NCI-H748 treated with DMSO at 0.1 percent for 48 hours (cell line): ENCODE measurements at places on chromosomes 1 and 21.

DNA sequence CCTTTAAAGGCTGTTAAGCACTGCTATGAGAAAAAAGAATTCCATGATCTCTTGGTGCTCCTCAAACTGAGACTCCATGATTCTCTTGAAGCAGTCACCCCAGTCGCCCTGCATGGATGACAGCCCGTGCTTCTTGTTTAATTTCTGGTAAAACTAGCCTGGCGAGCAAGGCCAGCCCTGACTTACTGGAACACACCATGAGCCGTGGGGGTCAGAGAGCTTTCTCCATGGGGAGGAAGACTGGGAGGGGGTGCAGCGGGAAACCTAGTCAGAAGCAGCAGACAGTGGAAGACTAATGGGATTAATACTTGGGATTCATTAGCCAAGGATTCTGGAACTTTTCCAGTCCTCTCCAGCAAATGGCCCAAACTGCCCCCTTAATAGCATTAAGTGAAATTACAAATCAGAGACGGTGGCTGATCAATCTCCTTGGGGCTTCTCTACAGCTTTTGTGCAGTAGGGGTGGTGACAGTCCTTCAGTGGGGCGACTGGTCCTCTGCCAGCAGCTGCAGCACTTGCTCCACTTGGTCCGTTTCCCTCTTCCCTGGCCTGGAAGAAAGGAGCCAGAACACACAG, 57.2 kb upstream of the LRRN2 start:
- no peak for DNase-seq

DNA sequence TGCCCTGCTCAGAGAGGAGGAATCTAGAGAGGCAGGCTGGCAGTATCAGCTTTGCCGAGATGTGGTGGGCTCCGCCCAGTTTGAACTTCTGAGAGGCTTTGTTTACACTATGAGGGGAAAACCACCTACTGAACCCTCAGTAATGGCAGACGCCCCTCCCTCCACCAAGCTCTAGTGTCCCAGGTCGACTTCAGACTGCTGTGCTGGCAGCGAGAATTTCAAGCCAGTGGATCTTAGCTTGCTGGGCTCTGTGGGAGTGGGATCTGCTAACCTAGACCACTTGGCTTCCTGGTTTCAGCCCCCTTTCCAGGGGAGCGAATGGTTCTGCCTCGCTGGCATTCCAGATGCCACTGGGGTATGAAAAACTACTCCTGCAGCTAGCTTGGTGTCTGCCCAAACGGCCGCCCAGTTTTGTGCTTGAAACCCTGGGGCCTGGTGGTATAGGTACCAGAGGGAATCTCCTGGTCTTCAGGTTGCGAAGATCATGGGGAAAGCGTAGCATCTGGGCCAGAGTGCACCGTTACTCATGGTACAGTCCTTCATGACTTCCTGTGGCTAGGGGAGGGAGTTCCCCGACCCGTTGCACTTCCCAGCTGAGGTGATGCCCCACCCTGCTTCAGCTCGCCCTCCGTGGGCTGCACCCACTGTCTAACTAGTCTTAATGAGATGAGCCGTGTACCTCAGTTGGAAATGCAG, 43.6 kb downstream of the C21orf91 start:
- DNase-seq, result no peak

DNA sequence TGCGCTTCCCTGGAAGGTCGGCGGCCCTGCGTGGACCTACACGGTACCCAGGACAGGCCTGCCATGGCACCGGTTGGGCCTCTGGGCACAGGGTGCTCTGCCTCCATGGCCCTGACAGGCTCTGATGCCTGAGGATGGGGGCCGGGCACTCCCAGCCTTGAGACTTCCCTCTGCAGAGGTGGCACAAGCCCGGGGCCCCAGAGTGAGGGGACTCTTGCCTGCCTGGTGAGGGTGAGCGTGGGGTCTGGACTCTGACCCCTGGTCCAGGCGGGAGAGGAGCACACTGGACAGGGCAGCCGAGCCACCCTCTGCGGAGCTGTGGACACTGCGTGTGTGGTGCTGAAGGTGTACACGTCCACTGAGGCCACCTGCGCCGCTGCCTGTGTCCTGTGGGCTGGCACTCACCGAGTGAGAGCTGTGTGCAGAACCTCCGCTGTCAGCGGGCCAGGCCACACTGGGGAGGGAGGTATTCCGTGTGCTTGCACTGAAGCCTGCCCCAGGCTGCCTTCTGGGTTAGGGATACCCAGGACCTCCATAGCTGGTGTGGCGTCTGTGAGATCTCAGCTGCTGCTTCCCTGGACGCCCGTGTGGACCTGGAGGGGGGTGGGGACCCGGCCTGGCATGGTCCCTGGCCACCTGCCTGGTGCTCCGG, 10.4 kb downstream of the SKI start:
- no peak for DNase-seq

GRCh38 chr21:26964170-26964778, 2.6 kb downstream of the ADAMTS5 start:
- no peak for DNase-seq

- DNase-seq, result no peak
Measured at GRCh38 chr21:25458484-25458883, 148.8 kb downstream of the MRPL39 start.

GRCh38 chr1:226672339-226672762, 66.7 kb downstream of the ITPKB start:
- no peak for DNase-seq

DNA sequence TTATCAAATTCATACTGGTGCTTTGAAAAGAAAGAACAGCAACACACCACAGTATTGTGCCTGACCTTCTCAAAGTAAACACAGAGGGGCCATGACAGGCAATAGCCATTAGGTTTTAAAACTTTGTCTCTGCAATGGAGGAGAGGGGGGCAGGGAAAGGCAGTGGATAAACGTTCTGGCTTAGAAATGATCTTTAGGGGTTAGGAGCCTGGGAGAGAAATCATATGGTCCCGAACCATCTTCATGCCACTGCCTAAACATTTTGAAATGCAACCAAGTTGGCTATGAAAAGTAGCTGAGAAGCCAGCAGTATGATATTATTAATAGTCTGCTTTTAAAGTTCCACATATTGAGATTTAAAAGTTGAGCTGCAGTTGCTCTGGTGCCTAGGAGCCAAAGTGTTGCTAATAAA, 39.8 kb downstream of the PLPP3 start:
- no peak for DNase-seq

- DNase-seq, result no peak
Measured at GRCh38 chr1:90964444-90965035, 57.3 kb downstream of the ZNF644 start.

- DNase-seq, result no peak
Measured at GRCh38 chr21:14949603-14950002, 115.2 kb downstream of the NRIP1 start.

DNA sequence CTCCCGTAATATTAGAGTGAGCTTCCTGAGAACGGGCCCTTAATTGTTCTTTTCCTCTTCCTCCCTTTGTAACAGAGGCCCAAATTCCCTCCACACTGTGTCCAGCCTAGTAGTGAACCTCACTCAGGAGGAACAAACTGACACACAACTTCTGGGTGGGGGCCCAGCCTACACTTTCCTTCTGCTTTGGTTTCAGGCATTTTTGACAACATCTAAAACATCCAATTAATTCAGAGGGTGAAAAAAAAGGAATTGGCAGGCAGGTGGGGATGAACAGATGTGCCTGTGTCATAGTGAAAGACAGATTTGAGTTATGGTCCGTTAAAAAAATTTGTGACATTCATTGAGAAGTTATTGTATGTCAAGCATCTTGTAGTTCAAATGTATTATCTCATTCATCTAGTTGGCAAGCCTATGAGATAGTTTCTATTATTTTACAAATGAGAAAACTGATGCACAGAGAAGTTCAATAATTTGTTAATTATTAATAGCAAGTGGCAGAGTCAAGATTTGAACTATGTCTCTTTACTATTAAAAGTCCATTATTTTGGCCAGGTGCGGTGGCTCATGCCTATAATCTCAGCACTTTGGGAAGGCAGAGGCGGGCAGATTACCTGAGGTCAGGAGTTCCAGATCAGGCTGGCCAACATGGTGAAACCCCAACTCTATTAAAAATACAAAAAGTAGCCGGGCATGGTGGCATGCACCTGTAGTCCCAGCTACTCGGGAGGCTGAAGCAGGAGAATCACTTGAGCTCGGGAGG, 41.6 kb upstream of the LRIG2 start:
- no peak for DNase-seq

DNA sequence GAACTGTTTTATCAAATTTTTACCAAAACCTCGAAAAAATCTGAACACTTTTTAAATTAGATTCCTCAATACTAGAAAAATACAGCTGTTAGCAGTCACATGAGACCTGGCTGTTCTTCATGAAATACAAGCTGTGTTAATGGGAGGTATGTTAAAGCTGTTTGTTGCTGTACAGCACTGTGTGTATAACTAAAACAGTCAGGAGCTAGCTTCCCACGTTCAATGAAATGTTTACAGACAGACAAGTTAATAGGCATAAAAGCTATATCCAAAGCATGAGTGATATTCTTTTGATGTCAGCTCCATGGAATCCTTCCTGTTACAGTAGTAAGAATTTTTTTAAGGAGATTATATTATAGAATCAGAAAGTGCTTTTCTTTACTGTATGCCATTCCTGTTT, 223.2 kb upstream of the FOXD3 start:
- DNase-seq, result no peak

DNA sequence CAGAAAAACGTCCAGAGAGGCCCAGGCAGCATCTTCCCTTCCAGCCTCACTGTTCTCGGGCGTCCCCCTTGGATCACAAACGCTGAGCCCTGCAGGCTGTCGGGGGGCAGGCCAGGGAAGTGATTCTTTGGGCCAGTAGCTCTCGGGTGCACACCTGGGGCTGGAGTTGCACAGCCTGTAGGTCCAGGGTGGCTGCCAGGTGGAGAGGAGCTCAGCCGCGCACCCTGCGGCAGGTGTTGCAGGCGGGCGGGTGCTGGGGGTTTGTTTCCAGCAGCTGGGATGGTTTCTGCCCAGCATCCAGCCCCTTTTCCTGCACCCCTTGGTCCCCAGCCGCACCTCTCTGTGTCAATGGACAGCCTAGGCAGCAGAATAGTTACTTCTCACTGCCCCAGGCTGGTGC, 15.7 kb downstream of the PRDM16 start:
- DNase-seq, result no peak

DNA sequence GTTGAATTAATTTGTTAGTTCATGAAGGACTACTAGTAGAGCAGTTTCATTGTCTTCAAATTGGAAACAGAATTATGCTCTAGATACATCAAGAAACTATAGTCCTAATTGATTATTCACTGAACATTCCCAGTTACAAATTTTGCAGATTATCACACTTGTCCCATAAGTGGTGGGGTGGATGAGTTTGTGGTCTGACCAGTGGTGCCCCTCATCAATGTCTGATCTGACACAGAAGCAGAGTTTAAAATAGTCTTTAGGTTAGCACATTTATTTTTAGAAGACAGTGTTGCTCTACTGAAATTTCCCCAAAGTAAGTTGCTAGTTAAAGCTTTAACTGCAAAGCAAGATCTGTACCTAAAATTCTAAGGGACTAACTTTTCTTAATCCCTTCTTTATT, 42.9 kb downstream of the INKA2 start:
- no peak for DNase-seq

DNA sequence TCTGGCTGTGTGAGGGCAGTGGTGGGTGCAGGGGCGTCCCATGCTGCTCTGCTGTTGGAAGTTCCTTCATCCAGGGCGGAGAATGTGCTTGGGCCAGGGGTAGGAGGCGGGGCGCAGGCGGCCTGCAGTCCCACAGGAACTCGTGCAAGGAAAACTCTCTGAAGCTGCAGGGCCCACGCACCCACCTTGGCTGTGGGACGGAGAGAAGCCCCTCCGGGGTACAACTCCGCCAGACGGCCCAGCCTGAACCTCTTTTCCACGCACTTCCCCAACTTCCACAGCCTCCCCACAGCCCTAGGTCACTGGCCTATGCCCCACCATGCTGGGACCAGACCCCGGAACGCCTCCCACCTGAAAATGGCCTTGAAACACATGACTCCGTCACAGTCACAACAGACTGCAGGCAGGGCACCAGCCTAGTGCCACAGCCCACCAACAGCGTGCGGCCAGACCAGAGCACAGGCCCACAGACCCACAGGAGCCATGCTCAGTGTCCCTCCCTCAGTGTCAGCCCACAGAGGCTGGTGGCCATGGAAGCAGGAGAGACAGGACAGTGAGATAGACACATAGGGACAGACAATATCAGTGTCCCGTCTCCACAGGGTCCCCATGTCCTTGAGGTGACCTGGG, 47.8 kb downstream of the WNT9A start:
- DNase-seq, result no peak

DNA sequence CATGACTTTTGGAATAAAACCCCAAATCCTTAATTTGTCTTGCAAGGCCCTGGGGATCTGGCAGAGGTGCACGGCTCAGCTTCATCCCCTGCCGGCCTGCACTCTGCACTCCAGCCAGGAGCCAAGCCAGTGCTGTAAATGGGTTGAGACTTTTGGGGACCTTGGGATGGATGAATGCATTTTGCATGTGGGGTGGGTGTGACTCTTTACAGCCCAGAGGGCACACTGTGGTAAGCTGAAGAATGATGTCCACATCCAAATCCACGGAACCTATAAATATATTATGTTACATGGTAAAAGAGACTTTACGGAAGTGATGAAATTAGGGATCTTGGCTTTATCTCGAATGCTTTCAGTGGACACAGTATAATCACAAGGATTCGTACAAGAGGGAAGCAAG, 177.8 kb downstream of the EDEM3 start:
- DNase-seq, result no peak

DNA sequence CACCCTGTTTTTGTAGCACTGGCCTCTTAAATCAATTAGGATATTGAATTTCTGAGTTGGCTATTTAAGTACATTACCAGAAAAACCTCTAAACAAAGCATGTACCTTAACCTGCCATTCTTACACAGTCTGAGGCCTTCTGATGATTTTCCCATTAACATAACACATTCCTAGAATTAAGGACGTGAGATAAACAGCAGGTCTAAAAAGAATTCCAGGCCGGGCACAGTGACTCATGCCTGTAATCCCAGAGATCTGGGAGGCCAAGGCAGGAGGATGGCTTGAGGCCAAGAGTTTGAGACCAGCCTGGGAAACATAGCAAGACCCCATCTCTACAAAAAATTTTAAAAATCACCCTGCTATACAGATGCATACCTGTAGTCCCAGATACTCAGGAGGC, 18.0 kb upstream of the LRRC8D start:
- DNase-seq, result no peak

- DNase-seq, result no peak
Measured at GRCh38 chr21:15293240-15293639, 228.4 kb upstream of the NRIP1 start.

DNA sequence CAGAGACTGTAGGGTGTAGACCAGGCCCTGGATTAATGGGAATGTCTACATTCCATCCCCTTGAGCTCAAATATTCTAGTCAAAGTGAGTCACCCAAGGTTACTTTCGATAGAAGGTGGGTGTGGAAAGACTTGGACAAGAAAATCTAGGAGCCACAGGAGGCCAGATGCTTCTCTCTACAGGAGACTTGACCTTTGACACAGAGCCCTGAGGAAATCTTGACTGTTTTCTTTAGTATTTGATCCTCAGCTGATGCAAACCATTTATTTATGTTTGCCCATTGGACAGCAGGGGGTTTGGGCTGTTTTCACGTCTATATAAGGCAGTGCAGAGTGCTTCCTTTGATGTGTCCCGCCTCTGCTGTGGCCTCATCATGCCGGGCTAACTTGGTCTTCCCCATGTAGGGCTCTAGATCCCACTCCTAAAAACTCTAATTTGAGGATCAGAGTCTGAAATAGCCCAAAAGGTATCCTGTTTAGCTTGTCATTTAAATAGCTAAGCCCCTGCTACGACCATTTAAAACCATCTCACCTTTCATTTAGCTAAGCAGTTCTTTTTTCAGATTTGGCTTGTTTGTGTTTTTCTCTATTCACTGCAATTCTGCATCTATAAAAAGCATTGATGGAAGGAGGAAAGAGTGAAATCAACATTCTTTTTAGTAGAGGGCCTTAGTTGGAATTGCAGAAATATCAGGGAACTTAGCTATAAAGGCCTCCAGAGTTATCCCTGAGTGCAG, 15.5 kb upstream of the MAP3K7CL start:
- DNase-seq, result no peak
